Fibroblast of skin of right biceps (primary cell): ENCODE measurements at places on chromosomes 5 and 9.
A peak's percentile ranks its signal among the peaks of the same experiment; 100 is the strongest.

DNA sequence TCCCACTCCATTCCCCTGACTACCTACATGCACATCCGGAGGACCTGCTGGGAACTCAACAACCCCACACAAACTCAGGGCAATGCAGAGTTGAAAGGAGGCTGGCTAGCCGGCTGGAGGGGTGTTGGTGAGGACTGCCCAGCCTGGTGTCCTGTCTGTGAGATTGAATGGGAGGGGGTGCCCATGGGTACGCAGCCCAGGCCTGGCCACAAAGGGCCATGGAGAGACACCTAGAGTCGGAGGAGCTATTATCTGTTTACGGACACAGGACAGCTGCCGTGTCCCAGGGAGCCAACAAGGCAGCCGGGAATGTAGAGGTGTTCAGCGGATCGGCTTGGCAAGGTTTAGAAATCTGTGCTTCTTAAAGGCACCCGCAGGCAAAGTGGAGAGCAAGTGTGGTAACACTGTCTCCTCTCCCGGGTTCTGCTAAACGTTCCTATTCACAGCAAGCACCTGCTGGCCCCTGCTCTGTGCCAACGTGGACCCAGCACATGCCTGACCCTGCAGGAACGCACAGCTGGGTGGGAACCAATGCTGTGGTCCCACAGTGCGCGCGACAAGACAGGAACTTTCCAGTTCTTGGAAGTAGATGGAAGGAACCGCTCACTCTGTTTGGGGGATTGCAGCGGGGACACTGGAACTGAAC is 166.7 kb downstream of the DAB2IP start:
- DNase-seq = no peak

- DNase-seq = no peak
Observed at GRCh38 chr5:82684165-82684564, 393.0 kb downstream of the TMEM167A start.

GRCh38 chr5:98767581-98767980 is 5.9 kb upstream of the RGMB start:
- DNase-seq = no peak

- no peak for DNase-seq
Observed at GRCh38 chr5:98258939-98259338, 514.5 kb upstream of the RGMB start.

DNA sequence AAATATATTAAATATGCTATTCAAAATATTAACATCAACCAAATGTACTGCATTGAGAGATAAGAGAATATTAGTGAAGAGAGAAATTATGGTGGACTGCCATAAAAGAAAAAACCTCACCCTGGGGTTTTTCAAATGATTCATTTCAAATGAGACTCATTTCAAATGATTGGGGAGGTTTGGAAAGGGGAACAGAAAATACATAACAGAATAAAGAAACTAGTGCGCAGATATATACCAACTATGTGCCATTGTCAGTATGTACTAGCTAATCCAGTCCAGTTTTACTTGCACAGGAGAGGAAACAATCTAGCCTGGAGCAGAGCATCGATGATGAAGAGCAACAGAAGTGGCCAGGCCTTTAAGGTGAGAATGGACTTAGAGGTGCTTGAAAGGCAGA is 651.6 kb upstream of the RORB start:
- no peak for DNase-seq

GRCh38 chr5:146034127-146034526 is 71.2 kb downstream of the PLAC8L1 start:
- no peak for DNase-seq

- no peak for DNase-seq
Observed at GRCh38 chr5:66884564-66885243, 288.5 kb downstream of the MAST4 start.

DNA sequence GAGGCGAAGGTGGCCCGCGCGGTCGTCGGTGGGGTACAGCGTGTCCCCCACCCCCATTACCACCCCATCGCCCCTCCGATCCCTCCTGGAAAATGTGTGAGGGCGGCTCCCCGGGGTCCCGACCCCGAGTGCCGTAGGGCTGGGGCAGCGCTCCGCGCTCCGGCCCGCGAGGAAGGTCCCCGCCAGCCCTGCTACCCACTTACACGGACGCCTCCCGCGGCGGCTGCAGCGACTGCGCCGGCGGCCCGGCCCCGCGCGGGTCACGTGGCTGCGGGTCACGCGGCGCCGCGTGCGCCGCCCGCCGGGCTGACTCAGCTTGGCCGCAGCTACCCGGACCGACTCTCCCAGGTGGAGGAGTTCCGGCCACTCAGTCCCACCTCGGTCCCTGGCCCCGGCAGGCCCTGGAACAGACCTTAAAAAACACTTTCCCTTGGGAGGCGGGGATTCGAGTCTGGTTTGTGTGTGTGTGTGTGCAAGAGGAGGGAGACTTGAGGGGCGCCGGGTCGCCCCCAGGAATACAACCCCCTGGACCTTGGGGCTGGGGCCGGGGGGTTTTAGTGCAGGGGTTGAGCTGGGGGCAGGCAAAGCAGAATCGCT is at the start of gene GNPDA1:
Gene GNPDA1, minus strand, starts transcription at position 236 of the 597 bp plus-strand sequence. CDS start 992 bp downstream, outside the sequence.
- DNase-seq = peak; percentile 71

DNA sequence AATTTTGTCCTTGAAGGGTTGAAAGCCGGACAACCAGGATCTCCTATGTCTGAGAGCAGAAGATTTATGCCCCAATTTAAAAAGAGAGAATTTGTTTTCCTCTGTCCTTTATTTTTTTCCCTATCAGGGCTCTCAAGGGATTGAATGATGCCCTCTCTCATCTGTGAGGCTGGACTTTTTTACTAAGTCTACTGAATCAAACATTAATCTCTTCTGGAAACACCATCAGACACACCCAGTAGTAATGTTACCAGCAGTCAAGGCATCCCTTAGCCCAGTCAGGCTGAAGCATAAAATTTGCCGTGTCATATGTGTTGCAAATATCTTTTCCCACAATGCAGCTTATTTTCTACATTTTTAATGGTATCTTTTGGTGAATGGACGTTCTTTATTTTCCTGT is 1497.9 kb downstream of the MAT2B start:
- DNase-seq = no peak

DNA sequence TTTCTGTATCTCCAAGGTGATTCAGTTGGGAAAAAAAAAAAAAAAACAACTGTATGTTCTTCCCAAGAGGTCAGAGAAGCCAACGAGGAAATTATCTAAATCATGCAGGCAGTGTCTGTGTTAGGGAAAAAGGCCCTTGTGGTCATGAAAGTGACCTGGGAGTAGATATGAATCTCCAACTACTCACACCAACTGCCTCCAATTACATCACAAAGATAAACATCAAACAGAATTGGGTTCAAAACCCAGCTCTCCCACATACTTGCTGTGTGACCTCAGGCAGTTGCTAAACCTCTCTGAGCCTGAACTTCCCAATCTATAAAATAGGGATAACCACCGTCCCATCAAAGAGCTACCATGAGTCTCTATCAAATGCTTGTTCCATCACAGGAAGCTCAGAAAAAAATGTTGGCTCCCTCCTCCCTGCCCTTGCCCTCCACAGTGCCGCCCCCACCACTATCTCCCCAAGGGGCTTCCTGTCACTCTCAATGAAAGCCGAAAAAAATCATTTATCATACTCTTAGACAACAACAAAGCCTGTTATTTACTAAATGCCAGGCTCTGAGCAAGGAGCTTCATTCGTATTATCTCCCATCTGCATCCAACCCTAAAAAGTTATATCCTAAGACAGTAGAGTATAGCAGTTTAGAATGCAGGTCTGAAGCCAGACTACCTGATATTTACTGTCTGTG is 42.9 kb downstream of the CDK5RAP2 start:
- no peak for DNase-seq

GRCh38 chr5:149578896-149579295 is 2.4 kb upstream of the ARHGEF37 start:
- DNase-seq = no peak

DNA sequence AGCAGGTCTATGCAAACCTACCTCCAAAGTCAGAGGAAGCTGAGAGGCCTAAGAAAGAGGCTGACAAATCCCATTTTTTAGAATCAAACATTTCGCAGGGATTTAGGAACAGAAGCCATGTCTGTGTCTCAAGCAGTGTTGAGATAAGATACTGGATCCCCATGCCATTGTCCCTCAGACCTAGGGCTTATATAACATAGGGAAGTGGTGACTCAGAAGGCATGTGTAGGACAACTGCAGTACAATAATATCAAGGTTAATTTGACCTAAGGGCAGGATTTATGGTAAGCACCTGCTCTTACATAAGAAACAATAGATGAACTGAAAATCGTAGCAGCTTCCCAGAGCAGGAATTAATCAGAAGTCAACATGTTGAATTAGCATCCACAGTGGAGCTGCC is 459.4 kb downstream of the ANXA1 start:
- no peak for DNase-seq

GRCh38 chr5:117863586-117864296 is 1124.6 kb downstream of the DTWD2 start:
- no peak for DNase-seq

DNA sequence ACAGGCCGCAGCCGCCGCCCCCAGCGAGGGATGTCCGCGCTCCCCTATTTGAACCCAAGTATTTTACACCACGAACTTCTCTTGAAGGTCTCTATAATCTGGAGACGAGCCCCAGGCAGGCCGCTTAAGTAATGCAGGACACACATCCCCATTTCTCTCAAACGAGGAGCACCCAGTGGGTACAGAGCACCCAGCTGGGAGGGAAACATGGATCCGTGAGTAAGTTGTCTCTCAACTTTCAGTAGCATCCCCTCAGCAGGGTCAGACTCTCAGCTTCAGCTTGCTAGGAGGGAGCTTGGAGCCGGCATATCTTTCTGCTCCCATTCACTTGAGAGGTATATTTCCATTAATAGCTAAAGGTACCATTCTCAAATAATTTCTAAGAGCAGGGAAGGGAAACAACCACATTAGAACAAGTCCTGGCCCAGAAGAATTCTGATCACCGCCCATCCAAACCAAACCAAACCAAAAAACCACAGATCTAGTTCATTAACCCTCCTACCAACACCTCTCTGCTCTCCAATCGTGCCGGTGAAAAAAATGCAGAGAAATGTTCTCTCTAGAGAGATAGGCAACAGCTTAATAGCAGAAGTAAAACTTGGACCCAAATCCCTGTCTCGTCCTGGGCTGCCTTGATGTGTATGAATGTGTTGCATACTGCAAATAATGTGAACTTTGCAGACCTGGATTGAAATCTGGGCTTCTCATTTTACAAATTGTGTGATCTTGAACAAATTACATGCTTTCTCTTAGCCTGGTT is 910 bp downstream of the TDRD7 start:
- DNase-seq = no peak

DNA sequence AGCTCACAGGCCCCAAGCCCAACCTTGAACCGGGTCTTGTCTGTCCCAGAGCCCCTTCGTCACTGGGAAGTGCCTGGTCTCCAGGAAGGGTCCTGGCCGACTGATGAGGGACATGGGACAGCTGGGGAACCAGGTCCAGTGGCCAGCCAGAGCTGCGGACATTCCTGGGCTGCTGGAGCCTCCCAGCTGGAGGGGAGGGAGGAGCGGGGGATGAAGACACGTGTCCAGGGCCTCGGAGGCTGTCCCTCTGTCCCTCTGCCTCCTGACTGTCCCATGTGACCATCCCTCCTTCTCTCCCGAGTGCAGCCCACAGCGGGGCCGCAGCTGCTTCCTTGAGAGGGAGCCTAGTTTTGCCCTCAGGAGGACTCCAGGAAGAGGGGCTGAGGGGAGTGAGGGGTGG is 41.7 kb upstream of the UBAC1 start:
- DNase-seq = no peak

DNA sequence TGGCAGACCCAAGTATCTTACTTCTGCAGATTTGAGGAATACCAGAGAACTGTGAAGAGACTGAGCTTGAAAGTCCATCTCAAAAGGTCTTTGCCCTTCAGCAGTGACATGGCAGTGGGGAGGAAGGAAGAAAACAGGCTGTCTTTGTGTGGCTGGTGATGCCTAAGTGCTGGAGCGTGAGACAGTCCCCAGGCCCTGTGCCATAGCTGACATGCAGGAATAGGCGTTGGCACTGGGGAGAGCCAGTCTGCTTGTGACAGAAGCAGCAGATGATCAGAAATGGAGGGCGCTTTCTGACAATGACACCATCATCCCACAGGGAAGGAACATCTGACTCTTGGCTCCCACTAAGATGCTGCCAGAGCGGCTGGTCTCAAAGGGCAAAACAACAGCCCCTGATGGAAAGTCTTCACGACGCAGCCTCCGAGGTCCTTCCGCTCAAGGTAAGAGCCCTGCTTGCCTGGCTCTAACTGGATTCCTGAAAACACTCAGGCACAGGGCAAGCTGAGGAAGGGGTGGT is 15.5 kb upstream of the GLRX start:
- DNase-seq = no peak

DNA sequence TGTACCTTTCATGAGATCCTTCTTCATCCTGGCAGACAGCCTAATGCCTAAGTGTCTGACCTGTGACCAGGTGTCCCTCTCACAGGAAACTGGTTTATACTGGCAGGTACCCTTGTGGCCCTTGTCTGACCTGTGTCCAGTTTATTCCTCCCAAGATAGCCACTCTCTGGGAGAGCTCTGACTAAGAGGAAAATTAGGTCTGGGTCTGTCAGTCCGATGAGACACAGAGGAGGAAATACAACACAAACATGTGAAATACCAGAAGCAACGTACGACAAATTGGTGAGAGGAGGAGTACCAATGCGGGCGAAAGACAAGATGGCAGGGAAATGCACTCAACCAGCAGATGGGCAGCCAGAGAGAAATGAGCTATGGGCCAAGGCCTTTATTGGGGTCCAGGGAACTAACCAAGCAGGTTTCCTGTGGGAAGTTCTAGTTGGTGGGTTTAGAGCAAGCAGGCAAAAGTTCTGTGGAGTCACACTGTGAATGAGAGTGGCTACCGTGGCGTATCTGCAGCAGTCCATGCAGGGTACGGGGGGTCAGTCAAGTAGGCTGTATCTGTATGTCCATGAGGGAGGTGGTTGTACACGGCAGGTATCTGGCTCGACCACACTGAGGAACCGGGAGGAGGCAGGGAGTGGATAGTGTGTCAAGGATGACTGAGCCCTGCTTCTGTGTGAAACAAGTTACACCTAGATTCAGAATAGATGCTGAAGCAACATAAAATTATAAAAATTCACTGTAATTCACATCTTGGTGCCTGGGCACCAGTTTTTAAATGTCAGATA is 109.0 kb downstream of the MLLT3 start:
- no peak for DNase-seq

GRCh38 chr9:99713838-99714306 is 107.8 kb upstream of the NR4A3 start:
- no peak for DNase-seq

GRCh38 chr5:102286476-102286875 is 9.6 kb downstream of the SLCO4C1 start:
- DNase-seq = no peak

DNA sequence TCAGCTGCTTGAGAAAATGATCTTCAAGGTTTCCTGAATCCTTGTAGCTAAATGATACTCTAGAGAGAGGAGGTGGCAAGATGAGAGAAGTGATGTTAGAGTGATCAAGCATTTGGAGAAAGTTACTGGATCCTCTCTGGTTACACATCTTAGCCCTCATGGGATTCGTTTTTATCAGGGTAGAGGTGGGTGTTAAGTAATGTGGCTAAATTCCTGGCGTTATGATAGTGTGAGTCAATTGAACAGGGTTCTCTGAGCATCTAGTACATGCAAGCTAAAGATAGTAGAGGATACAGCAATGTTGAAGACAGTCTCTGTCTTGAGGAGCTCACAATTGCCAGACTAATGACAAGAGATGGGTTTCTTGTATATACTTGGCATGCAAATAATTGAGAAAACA is 123.7 kb downstream of the PSD2 start:
- DNase-seq = peak; percentile 26

GRCh38 chr5:137995077-137995748 is 37.7 kb downstream of the FAM13B start:
- DNase-seq = peak; percentile 50

- DNase-seq = peak; percentile 68
Observed at GRCh38 chr9:22103685-22104575, 94.8 kb upstream of the CDKN2B start.

GRCh38 chr9:80763536-80763935 is 925.8 kb downstream of the TLE1 start:
- DNase-seq = no peak

GRCh38 chr9:133286523-133286922 is 11.5 kb upstream of the ABO start:
- DNase-seq = peak; percentile 3
